ENCODE measurements at places on chromosomes 6 and 20. TPM values are rescaled to one million over a fixed set of nuclear protein-coding genes. Genes with fewer than 3 reads are reported as not detected.

- no peak for DNase-seq
Measured at GRCh38 chr6:136465766-136466303, 84.4 kb downstream of the MAP7 start.

GRCh38 chr20:18267815-18268214 lies 20.5 kb upstream of the ZNF133 start:
- DNase-seq = no peak

Gene CTCFL
- total RNA-seq = 0.27 TPM

Gene RHAG
- 2.9 TPM for total RNA-seq

GRCh38 chr6:28525496-28526039 lies at the start of gene GPX5:
GPX5 (plus strand) TSS chr6:28525881; CDS start chr6:28526014, 133 bp downstream.
- DNase-seq = no peak

DNA sequence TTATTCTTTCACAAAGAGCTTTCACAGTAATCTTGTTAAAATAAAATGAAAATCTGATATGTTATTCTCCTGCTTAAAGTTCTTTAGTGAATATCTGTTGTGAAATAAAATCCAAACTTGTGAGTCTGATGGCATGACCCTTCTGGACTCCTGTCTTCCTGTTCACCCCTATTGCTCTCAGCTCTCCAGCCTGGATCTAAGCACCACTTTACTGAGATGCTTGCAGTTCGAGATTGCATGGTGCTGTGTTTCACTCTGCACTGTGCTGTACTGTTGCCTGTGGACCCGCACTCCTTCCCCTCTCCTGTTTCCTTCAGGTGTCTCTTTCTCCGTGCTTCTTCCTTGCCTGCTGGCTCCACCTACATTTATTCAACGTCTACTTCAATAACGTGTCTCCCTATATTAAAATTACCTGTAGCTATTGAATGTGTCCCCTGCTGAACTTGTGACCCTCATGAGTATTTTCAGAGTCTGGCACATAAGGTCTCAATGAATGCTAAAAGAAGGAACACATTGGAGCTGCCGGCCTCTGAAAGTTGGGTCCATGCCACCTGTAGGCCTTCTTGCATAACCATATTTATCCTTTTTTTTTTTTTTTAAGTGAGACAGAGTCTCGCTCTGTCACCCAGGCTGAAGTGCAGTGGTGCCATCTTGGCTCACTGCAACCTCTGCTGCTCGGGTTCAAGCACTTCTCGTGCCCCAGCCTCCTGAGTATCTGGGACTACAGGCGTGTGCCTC lies 100.1 kb downstream of the ARID1B start:
- DNase-seq = no peak
